ENCODE measurements at places on chromosomes 6 and 20.

- DNase-seq, result no peak
Observed at GRCh38 chr20:20497242-20497978, 129.5 kb downstream of the INSM1 start.

DNA sequence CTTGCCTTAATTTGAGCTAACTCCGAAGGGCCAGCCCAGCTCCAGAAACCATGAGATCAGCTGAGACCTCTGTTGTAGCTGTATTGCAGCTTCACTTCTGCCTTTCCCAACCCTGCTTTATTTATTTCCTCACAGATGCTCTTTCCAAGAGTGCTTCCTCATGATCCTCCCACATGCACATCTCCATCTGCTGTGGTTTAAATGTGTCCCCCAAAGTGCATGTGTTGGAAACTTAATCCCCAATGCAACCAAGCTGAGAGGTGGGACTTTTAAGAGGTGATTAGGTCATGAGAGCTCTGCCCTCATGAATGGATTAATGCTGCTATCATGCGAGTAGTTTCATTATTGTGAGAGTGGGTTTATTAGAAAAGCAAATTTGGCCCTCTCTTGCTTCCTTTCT lies 164.4 kb upstream of the TAB2 start:
- no peak for DNase-seq

GRCh38 chr6:109082188-109082577 lies 12.5 kb downstream of the SESN1 start:
- no peak for DNase-seq

- DNase-seq, result no peak
Observed at GRCh38 chr6:119575721-119576120, 226.2 kb upstream of the MAN1A1 start.

DNA sequence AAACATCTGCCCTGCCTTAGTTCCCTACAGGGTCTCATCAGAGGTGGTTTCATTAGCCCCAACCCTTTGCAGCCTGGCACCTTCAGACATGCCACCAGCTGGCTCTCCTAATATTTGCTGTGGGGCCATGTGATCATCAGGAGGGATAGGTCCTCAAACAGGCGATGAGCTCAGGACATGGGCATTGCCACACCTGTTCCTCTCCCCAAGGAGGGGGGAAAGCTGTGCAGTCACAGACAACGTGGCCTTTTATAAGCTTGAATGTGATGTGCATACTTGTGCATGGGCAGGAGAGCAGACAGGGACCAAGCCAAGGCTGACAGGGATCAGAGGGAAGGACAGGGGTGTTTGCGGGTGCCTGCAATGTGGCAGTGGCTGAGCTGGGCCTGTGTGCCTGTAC lies 78.8 kb upstream of the ZNFX1 start:
- DNase-seq, result no peak

DNA sequence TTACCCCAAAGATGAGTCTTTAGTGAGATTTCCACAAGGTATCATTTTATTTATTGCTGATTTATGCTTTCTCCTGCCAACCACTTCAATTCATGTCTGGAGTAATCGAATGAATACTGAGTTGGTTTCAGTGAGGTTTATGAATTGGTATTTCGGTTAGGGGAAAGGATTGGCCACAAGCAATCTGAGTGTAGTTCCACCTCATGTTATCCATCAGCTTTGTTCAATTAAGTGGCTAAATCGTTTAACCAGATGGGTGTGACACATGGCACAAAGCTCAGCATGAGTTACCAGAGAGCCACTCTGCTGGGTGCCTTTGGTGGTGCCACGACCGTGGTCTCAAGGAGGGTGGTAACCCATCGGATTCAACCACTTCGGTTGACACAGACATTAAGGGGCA lies 148.2 kb downstream of the FNDC1 start:
- no peak for DNase-seq

- no peak for DNase-seq
Observed at GRCh38 chr6:85287158-85287557, 162.7 kb upstream of the NT5E start.

DNA sequence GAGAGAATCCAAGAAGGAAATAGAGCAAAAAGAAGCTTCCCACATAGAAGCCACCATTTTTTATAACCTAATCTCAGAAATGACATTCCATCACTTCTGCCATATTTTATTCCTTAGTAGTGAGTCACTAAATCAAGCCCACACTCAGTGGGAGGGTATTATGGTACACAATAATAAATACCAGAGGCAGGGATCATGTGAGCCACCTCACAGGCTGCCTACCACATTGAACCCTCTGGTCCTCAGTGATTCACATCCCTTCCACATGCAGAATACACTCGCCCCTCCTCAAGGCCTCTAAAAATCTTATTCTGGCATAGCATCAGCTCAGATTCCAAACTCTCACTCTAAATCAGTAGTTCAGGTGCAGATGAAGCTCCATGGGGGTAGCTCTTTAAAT lies 49.4 kb downstream of the TMC2 start:
- DNase-seq, result no peak

DNA sequence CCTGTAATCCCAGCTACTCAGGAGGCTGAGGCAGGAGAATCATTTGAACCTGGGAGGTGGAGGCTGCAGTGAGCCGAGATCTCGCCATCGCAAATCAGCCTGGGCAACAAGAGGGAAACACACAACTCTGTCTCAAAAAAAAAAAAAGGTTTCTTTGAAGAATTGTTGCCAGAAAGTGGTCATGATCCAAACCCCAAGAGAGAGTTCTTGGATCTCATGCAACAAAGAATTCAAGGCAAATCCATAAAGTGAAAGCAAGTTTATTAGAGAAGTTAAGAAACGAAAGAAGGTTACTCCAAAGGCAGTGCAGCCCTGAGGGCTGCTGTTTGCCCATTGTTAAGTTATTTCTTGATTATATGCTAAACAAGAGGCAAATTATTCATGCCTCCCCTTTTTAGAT lies 14.5 kb upstream of the KIFC1 start:
- no peak for DNase-seq

DNA sequence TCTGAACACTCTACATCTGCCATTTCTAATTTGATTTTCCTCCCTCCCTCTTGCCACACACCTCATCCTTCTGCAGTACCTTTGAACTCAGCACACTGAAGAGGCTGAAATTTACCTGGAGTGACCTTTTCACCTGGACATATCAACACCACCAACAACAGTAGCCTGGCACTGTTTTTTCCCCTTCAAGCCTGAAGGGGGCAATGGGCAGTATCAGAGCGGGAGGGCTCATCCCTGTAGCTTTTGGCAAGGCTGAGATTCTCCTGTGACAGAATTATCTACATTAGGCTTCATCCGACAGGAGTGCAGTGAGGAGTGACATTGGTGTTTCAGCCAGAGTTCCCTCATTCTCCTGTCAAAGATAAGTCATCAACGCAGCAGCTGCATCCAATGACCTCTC lies 312.8 kb upstream of the SPTLC3 start:
- no peak for DNase-seq

GRCh38 chr20:22572491-22572890 lies 11.9 kb downstream of the FOXA2 start:
- no peak for DNase-seq

DNA sequence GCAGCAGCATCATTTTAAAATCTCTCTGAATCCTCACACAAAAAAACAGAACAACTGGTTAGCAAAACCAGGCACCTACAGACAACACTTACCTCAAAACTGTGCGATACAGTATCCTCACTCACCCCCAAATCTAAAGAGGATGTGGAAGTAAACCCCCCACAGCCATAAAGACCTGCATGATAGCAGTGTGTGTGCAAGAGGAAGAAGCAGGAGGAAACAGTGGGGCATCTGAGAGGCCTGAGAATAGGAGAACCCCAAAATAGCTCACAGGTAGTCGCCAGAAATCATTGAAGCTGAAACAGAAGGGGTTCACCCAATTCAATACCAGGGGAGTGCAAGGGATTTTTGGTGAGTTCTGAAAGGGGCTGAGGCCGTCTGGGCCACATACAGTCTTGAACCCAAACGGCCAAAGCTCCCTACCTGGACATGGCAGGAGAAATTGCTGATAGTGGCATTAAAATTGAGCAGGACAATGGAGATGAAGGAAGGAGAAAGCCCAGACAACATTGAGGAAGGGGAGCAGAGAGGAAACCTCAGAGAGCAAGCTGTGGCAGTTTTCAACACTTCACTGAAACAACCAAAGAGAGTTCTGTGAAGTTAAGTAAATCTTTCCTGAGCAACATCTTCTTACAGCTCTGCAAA lies 129.7 kb downstream of the FIG4 start:
- DNase-seq, result no peak

- DNase-seq, result no peak
Observed at GRCh38 chr6:73734832-73735453, 38.9 kb downstream of the CD109 start.

- DNase-seq, result no peak
Observed at GRCh38 chr6:13303668-13304017, 24.7 kb downstream of the TBC1D7 start.

DNA sequence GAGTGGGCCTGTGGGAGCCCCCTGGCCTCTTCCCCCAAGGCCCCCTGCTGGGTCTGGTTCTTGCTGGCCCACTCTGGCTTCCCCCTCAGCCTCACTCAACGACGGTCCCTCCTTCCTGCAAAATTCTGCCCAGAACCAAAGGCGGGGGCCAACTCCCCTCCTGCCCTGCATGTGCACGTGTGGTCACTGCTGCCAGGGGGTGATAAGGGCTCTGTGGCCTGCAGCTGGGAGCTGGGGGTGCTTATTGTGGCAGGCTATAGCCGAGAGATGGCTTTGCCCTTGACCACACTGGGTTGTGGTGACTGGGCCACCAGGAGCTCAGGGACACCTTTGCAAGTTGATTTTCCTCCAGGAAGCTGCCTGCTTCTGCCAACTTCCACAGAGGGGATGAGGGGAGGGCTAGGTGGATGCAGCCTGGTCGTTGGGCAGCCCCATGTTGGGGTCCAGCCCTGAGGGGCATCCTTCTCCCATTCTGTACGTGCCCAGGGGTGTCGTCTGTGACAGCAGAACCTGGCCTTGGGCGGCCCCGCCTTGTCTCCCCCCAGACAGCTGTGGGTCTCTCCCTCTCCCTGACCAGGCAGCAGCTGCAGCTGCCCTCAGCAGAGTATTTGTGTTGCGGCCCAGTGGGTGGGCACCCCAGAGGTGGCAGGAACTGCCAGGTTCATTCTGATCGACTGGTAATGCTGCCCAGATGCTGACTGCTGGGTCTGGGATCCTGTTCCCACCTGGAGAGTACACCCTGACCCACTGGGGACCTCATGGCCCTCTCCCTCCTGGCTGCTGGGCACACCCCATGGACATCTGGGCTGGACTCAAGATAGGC lies 5.6 kb downstream of the TCEA2 start:
- no peak for DNase-seq

DNA sequence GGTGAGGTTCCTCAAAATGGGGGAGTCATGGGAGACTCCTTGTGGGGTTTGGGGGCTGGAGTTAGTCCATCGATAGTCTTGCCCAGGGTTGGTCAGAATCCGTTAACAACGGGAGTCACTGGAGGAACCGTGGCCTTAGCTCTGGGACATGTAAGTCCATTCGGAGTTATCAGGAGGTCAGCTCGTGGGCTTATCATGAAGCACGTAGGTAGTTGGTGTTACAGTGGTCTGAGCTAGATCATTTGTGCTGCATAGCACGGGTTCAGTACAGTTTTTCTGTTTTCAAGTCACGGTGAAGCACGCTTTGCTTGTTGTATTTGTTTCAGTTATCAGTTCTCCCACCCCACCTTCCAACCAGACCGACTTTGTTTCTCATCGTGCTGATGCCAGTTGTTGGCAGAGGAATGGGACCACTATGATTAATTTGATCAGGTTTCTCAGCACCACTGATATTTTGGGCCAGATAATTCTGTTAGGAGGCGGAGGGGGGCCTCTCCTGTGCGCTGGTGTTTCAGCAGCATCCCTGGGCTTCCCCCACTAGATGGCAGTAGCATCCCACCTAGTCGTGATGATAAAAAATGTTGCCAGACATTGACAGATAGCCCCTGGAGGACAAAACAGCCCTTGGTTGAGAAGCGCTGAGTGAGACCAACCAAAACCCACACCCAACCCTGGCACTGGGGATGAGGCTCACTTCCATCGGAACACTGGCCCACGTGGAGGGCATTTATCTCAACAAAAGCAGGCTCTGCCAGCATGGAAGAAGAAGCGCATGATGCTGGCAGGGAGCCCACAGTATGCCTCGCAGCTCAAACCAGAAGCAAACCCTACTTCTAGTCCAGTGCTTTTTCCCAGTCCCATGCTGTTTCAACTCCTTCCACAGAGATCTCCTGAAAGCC lies 2.2 kb upstream of the APMAP start:
- DNase-seq, result peak; percentile 81

GRCh38 chr6:36539814-36540568 lies 7.3 kb downstream of the STK38 start:
- DNase-seq, result no peak

GRCh38 chr6:107539409-107539808 lies 49.5 kb downstream of the SOBP start:
- no peak for DNase-seq

GRCh38 chr6:98657764-98658163 lies 176.6 kb upstream of the POU3F2 start:
- no peak for DNase-seq

DNA sequence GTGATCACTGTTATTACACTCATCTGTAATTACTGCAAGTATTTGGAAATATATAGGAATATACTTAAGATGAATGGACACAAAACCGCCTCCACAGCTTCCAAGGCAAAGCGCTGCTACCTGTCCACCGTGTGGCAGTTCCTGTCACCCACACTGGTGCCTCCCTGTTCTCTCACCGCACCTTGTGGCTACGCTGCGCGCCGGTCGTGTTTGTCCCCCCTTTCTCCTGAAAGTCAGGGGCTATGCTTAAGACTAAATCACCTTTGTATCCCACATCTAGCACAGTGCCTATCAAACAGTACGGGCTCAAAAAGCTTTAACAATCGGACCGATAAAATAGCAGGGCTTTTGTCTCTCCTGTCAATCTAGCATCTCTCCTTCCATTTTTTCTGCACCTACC lies 23.0 kb downstream of the LY86 start:
- no peak for DNase-seq

DNA sequence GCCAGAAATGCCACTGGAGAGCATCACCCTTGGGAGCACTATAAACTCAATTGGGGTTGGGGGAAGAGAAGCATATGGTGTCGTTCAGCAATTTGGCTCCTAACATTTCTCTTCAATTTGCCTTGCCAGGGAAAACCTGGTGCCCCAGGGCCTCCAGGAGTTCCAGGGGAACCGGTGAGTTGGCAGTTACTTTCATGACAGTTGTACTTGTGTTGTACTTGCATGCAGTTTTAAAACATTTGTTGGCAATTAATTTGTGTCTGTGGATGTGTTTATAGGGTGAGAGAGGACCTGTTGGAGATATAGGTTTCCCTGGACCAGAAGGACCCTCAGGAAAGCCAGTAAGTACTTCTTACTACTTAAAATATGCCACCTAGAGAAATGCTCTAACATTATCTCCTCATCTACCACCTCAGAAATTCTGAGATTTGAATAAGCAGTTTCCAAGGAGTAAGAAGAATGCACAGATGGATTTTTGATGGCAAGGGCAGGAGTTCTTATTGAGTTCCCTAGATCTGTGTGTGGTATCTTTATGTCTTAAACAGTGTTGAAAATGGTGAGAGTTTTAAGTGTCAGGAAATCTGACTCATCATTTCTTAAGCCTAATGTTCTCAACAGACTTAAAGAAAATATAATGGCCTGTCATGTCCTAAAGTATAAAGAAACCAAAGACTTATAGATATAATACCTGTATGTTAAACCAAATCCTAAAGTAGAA lies 122.5 kb downstream of the COL9A1 start:
- no peak for DNase-seq

GRCh38 chr6:157063176-157063905 lies 260.0 kb downstream of the TMEM242 start:
- no peak for DNase-seq

Measured in NCI-H1092 treated with DMSO at 0.1 percent for 48 hours (cell line).